NCI-H1436 treated with DMSO at 0.1 percent for 48 hours (cell line): ENCODE measurements at places on chromosomes 1 and 21.

DNA sequence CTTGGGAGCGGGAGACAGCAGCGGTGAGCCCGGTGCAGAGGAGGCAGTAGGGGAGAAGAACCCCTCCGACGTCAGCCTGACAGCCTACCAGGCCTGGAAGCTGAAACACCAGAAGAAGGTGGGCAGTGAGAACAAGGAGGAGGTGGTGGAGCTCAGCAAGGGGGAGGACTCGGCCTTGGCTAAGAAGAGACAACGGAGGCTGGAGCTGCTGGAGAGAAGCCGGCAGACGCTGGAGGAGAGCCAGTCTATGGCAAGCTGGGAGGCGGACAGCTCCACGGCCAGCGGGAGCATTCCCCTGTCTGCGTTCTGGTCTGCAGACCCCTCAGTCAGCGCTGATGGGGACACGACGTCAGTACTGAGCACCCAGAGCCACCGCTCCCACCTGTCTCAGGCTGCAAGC, 32.9 kb downstream of the STYXL2 start:
- no peak for DNase-seq

GRCh38 chr1:226309398-226310244, 657 bp upstream of the LIN9 start:
- no peak for DNase-seq

DNA sequence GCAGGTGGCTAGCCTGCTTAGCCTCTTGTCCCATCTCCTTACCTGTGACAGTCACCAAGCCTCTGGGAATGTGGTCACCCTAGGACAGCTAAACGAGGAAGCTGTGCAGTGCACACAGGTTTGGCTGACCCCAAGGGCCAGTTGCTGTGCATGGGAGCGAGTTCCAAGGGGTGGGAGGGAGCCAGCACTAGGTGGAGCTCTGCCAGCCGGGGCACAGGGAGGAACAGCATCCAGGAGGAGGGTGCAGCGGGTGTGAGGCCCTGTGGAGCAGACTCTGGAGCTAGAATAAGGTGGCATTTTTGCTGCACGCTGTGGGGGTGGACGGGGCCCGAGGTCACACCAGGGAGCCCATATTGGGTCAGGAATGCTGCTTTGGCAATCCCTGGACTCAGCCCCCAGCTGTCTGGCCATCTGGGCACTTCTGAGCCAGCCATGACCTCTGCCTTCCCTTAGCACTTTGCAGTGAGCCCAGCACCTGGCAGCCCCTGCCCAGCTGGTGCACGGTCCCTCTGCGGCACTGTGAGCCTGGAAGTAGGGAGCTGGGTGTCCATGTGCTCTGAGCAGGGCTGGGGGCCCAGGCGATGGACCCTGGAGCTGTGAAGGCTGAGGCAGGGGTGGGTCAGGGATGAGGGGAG, 8.7 kb downstream of the PDXK start:
- no peak for DNase-seq

DNA sequence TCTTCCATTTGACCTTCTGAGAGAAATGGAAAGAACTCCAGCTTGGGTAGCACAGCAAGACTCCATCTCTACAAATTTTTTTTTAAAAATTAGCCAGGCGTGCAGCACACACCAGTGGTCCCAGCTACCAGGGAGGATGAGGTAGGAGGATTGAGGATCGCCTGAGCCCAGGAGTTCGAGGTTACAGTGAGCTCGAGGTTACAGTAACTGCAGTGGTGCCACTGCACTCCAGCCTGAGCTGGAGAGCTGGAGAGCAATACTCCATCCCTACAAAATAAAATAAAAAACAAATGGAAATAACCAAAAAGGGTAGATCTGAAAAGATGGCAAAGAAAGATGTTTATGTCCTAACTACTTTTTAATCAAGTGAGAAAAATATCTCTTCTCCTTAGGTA, 14.5 kb downstream of the POGZ start:
- DNase-seq: no peak

- no peak for DNase-seq
These were observed 50.7 kb downstream of the MATN1 start for GRCh38 chr1:30672661-30673060.

DNA sequence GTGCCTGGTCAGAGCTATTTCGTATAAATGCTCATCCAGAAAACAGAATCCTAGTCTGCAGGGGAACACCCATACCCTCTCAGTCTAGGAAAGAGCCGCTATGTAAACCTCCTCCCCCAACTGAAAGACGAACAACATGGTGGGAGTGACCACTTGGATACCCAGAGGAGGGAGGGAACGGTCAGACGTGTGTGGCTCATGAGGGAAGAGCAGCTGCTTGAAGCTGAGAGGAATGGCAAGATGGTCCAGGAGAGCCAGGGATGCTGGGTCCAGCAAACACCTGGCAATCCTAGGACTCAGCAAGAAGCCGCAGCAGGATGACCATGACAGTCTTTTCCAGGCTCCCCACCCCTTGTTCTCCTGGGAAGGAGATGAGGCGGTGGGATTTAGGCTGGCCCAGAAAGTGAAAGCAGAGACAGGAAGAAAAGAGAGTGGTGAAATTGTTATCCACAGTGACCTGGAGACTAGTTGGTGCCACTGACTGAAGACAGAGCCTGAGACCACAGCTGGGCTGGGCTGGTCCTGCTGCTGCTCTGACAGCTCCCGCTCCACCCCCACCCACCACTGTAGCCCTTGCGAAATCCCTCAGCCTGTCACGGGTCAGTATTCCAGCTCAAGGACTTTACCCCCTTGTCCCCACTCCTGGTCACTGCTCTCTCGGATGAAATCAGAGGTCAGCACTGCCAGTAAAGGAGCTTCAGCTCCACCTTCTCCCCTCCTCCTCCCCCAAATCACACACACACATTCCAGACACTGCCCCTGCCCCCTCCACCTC, 3.6 kb downstream of the CERS2 start:
- no peak for DNase-seq

DNA sequence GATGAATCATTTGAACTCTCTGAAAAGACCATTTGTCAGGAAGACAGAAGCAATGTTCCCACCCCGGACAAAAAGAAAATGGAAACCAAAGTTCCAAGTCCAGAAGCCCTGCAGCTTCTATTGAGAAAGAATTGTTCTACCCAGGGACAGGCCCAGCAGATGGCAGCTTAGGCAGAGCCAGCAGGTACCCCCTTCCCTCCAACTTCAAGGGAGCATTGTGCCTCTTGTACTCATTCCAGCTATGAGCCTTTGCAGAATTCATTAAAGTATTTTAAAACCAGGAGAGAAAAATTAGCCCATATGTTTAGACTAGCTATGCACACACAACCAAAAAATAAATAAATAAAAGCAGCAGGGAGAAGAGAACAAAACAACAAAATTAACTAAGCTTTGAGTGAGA, 85.2 kb upstream of the KCND3 start:
- no peak for DNase-seq

GRCh38 chr1:203656796-203657747, 30.4 kb downstream of the ATP2B4 start:
- DNase-seq: no peak

GRCh38 chr1:29129916-29130315, 6.2 kb upstream of the TMEM200B start:
- no peak for DNase-seq

DNA sequence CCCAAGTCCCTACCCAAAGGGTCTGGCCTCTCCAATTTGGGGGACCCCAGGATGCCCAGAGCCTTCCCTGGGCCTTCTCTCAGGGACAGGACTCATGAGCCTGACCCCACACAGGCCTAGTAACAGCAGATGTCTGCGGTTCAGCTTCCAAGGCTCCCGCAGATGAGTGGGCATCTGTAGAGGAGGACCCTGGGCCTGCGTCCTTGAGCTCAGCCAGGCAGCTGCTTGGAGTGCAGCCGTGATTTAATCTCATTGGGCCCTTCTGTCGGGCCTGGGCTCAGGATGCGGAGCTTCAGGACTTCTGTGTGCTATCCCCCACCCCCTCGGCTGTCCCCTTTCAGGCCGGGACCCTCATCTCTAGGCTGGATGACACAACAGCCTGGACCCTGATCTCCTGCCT, 35.4 kb downstream of the IGSF21 start:
- DNase-seq: no peak

- no peak for DNase-seq
These were observed 554 bp upstream of the SLC39A1 start for GRCh38 chr1:153963850-153964331.

DNA sequence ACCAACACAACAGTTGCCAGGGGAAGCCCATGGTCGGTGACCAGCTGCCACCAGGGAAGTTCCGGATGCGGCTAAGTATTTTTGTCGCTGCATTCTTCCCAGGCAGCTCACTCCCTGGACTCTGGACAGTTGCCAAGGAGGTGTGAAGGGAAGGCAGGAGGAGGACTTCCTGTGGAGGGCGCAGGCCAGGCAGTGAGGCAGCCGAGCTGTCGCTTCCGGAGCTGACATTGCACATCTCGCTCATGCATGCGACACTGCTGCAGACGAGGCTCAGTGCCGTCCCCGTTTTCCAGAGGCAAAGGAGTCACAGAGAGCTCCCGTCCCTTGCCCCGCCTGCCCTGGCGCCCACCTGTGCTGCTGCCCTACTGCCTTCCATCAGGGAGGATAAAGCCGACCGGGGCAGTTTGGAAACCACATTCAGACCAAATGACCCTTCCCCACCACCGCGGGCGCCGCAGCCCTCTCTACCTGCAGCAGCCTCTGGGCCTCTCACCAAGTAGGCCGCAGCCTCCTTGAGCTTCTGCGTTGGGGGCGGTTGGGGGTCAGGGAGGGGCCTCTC, 81.4 kb downstream of the NENF start:
- no peak for DNase-seq
